Motor neuron (in vitro differentiated cells): ENCODE measurements at places on chromosomes 1 and 21. TPM values are rescaled to one million over a fixed set of nuclear protein-coding genes. Genes with fewer than 3 reads are reported as not detected.

The EYA3 gene
- 17.3 and 18.6 TPM in 2 replicates for total RNA-seq

The HSD3B2 gene
- total RNA-seq, result not detected in 2 replicates

The RIPPLY3 gene
- 0.16 and 0.31 TPM in 2 replicates for total RNA-seq

The LEFTY2 gene
- total RNA-seq, result 0.68 and 0.76 TPM in 2 replicates

- ATAC-seq, result peak; percentile 90
Observed at GRCh38 chr1:201460814-201461644, 8.0 kb downstream of the PHLDA3 start.

The FAM151A gene
- total RNA-seq, result 0.19 TPM in 1 of 2 replicates, not detected in the other

DNA sequence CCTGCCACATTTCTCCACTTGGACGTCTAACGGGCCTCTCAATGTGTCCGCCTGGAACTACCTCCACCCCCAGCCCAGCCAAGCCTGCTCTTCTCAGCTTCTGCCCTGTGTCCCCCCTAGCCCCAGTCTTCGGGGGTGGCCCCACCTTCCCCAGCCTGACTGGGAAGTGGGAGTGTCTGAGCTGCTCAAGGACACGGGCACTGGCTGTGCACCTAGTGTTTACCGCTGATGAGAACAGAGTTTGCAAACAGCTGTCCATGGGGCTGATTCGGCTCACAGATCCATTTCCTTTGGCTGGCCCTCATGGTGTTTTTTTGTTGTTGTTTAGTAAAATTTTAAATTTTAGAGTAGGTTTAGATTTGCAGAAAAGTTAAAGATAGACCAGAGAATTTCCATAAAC is 121.1 kb downstream of the PTPRU start:
- no peak for ATAC-seq

DNA sequence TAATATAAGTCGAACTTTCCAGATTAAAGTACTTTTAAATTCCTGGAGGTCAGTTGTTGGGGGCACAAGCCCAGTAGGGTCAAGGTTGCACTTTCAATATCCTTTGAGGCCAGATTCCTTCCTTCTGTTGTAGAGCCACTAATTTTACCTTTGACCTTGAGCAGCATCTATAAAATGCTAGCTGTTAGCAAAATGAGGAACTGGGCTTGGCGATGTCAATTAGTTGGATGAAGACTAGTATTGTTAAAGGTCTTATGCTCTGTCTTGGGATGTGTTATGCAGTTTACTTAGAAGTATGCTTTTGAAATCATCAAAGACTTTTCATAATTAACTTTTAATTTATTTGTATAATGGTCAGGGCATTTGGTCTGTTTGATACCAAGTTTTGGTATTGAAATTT is 425.9 kb upstream of the PROX1 start:
- no peak for ATAC-seq

The SPRR2A gene
- total RNA-seq, result not detected in 2 replicates

DNA sequence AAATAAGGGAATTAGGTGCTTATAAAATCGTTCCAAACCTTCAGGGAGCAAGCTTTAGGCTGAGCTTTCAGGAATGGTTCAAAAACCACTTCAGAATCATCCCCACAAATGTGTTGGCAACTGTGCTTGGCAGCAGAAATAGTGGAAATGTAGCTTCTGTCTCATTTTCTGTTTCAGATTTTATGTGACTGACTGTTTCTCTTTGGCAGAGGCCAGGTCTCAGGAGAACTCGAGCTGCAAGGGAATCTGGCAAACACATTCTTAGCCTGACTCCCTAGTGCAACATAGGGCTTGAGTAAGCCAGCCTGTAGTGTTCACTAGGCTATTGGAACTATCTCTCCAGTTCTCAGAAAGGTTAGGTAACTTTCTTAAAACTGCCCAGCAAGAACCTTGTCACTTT is 128.6 kb downstream of the PLA2G4A start:
- no peak for ATAC-seq

GRCh38 chr1:213615226-213615916 is 372.4 kb upstream of the PROX1 start:
- ATAC-seq, result no peak

The PLA2G5 gene
- total RNA-seq, result not detected in 2 replicates

GRCh38 chr21:41381731-41382130 is 19.9 kb downstream of the MX2 start:
- ATAC-seq, result no peak

DNA sequence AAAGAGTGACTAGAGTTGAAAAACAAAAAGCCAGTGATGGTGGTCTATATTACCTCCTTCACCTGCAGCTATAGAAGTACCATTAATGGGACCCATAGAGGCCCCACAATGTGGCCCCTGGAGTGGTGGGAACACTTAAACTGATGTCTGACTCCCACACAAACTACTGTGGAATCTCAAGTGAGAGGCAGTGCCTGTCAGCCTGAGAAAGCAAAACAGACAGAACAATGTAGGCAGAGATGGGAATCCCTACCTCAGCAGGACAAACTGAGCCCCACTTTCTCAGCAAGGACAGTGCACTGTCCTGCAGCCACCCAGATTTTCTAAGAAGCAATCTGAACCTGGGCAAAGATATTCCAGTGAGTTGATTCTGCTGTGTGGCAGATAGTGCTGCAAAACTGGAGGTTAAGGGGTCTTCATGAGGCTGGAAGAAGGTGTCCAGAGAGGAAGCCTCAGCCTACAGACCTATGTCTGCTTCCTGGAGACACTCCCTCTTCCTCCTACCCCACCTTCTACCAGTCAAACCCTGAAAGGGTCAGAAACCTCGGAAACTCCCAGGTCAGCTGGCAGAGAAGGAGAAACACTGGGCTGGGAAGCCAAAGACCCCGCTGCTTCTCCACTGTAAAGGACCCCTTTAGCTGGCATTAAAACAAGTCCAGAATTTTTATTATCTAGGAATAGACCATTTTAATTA is 228.7 kb downstream of the C1orf94 start:
- no peak for ATAC-seq

The NPHS2 gene
- 0.18 TPM in 1 of 2 replicates, not detected in the other for total RNA-seq

GRCh38 chr21:45932922-45933502 is 48.6 kb upstream of the COL6A1 start:
- no peak for ATAC-seq

DNA sequence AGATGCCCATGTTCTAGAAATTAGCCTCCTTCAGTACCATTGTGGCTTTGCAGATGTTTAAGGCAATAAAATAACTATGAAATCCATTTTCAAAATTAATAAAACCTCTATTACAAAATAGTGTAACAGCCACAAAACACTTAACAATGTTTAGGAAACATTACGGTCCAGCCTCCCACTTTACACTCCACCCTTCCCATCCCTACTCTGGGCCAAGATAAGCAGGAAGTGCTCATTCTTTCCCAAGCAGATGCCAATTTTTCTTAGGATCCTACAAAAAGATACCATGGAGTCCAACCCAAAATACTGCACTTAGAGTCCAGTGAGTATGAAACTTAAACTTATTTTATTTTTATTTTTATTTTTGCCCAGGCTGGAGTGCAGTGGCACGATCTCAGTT is 150.8 kb downstream of the NR5A2 start:
- ATAC-seq, result no peak

DNA sequence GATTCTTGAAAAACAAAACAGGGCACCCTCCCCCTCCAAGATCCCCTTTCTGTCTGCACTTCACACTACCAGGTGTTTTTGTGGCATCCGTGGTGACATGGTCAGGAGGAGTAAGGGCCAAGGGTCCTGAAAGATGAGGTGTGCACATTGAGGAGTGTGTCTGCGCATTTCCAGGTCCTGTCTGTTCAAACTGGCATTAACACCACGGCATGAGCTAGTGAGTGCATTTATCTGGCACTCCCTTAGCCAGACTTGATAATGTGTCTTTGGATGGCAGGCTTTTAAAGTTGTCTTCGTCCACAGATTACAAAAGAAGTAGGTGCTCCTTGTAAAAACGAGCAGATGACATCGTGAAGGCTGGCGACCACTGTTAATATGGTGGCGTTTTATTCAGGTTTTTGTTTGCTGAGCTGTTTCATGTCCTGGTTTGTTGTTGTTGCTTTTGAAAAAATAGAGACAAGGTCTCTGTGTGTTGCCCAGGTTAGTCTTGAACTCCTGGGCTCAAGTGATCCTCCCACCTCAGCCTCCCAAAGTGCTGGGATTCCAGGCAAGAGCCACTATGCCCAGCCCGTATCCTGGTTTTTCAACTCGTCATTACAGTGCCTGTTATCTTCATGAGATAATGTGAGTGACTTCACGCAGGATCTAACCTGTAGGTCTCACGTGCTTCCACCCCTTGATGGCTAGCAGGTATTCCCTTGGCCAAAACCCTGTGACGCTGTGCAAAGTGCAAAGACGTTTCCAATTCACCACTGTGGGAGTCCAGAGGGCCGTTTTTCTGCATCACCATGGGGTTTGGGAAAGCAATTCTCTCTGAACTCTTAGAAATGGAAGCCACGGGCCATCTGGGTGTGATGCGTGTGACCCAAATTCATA is 4.2 kb downstream of the TMEM51 start:
- ATAC-seq, result no peak

DNA sequence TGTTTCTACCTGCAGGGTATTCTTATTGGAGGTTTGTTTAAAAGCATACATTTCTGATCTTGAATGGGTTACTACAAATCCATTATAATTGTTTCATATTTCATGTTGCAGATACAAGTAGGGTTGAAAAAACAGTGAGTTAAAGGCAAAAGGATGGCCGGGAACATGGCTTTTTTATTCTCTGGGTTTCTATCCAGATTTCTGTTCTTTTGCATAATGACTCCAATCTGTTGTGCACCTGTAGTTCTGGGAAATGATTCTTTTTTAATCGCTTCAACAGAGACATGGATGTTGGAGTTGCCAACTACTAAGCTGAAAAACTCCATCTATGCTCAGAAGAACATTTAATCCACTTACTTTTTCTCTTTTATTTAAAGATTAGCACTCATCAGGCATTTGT is 2.7 kb upstream of the ADAMTS1 start:
- no peak for ATAC-seq

The BGLAP gene
- total RNA-seq, result 0.87 and 0.88 TPM in 2 replicates

- no peak for ATAC-seq
Observed at GRCh38 chr1:15637826-15638225, 20.6 kb downstream of the DDI2 start.
